Left lung (tissue), 14 donors: ENCODE measurements at places on chromosomes 3 and 15. TPM values are rescaled to one million over a fixed set of nuclear protein-coding genes. Genes with fewer than 3 reads are reported as not detected.

The GPR149 gene
- not detected for total RNA-seq

The SLC9C1 gene
- total RNA-seq = not detected

The TRPM1 gene
- total RNA-seq = not detected

The RPL32 gene
- total RNA-seq = 1,223 TPM

The CD200R1 gene
- 2.7 TPM for total RNA-seq

The GOLGA8H gene
- total RNA-seq = 1.1 TPM

The PPM1L gene
- total RNA-seq = 12.7 TPM

The AADACL2 gene
- total RNA-seq = not detected

The ACP3 gene
- 24.3 TPM for total RNA-seq
